HS-27A (cell line): ENCODE measurements at places on chromosomes 12 and 14.
A peak's percentile ranks its signal among the peaks of the same experiment; 100 is the strongest.

GRCh38 chr14:71399057-71399487 is 491.8 kb downstream of the PCNX1 start:
- no peak for DNase-seq

DNA sequence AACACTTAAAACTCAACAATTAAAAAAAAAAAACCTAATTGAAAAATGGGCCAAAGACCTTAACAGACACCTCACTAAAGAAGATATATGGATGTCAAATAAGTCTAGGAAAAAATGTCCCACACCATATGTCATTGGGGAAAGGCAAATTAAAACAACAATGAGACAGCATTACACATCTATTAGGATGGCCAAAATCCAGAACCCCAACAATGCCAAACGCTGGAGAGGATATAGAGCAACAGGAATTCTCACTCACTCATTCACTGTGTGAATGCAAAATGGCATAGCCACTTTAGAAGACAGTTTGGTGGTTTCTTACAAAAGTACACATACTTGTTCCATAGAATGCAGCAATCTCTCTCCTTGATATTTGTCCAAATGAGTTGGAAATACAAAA is 173.7 kb downstream of the SLC25A21 start:
- no peak for DNase-seq

DNA sequence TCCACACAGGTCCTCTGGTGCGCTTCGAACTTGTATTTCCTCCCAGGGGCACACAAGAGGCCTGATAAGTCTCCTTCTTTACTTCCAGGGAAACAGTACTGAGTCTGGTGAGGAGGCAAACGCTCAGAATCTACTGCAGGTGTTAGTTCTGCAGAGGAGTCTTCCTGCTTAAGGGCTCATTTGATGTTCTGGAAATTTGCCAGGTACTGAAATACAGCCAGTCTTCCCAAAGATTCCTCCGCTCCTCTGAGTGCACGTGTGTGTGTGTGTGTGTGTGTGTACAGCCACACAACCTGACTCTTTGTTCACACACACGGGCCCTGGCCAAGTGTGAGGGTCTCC is 92.0 kb downstream of the FBXL14 start:
- no peak for DNase-seq

- DNase-seq: no peak
These were observed 10.7 kb downstream of the PRH1 start for GRCh38 chr12:10873378-10873777.

- no peak for DNase-seq
These were observed 62.9 kb upstream of the VSX2 start for GRCh38 chr14:74176400-74176793.

DNA sequence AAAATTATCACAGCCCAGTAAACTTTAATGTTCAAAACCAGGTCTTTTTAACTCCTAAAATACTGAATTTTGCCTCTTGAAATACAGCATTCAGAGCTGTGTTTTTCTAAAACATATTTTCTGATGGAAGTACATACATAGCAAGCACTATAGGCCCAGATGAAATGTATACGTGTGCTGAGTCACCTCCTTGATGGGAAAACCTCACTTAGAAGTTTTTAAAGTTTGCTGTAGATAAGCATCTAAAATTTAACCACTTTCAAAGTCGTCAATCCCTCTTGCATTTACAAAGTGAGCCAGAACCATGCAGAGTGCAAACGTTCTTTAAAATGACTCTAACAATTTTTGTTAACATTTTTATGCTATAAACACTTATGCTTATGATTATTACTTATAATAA is 618.8 kb downstream of the RPS29 start:
- DNase-seq: no peak

DNA sequence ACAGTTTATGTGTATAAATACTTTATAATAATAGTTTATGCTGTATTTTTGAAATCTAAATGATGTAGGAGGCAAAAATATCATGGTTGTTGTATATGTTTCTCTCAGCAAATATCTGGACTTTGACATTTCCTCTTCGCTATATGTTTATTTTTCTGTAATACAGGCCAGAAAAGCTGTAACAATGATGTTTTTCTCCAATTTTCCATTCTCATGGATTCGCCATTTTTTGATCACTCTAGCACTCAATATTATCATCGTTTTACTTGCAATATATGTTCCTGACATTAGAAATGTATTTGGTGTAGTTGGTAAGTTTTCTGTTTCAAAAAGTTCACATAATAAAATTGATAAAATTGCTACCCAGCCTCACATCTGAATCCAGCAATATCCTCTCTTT is 70.6 kb downstream of the SLC38A6 start:
- no peak for DNase-seq

DNA sequence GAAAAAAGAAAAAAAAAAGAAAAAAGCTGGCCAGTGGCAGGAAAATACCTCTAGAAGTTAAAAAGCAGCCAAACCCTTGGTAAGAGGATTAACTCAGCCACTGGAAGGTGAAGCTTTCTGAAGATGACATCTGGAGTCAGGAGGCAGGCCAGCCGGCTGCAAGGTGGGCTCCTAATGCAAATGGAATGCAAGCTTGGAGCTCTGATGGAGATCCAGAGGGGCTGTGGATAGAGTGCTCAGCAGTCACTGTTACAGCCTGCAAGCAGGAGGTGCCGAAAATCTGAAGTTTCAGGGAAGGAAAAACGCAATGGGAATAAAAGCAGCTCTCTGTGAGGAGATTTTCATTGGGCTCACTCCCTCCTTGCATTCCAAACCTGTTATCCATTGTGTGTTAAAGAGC is 41.0 kb downstream of the GSC start:
- no peak for DNase-seq

- DNase-seq: no peak
These were observed 13.9 kb upstream of the TCP11L2 start for GRCh38 chr12:106288494-106289195.

DNA sequence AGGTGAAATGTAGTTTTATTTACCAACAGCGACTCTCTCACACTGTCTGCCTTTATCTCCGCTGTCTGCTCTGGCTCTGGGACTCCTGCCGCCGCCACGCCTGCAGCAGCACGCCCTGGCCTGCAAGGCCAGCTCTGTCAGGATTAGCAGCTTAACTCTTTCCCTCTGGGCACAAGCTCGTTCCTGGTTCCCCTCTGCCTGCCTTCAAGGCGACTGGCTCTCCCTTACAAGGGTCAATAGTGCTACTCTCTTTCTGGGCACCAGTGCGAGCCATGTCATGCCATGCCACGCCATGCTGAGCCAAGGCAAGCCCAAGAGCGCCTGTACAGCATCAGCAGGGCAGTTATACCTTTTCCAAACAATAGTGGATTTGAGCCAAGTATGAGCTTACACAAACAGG is 3.6 kb upstream of the CLEC2B start:
- DNase-seq: no peak

DNA sequence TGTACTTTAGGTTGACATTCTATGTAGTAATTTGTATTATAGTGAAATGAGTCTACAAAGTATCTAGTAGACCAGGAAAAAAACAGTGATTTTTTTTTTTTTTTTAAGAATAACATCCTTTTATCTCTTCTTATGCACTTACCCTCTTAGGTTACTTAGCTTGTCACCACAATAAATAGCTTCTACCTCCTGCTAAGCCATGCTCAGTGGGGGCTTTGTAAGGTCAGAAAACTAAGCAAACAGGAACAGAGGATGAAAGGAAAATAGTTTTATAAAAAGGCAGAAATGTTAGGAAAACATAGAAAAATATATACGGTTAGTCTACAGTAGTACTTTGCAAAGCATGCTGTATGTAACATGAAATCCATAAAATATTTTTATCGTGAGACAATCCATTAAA is 385.3 kb upstream of the ATXN7L3B start:
- DNase-seq: no peak

DNA sequence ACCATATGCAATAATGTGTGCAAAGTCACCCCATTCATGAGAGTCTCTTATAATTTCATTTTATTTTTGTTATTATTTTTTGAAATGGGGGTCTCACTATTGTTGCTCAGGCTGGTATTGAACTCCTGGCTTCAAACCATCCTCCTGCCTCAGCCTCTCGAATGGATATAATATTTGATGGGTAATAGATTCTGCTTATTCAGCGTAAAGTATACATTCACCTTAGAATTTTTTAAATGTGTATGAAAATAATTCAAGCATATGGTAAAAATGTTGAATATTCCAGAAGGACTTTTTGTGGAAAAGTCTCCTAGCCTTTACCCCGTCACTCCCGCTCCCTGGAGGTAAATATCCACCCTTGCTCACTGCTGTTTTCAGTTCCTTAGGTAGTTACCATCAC is 23.4 kb upstream of the SSPN start:
- no peak for DNase-seq

GRCh38 chr12:132478845-132479244 is 11.1 kb upstream of the FBRSL1 start:
- no peak for DNase-seq

- DNase-seq: no peak
These were observed 14.0 kb downstream of the CCER1 start for GRCh38 chr12:90940872-90941499.

DNA sequence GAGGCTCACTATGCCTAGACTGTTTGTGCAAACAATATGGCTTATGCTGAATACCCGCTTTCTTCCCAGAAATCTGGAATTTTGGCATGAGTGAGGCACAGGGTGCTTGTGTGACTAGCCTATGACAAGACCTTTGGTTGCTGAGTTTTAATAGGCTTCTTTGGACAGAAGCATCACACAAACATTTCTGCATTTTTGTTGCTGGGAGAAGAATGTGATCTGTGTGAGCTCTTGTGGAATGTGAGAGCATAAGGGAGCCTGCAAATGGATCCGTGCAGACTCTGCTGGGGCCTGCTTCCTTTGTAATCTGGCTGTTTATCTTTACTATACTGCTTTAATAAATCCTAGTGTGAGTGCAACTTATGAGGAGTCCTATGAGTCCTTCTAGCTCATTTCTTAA is 83.0 kb upstream of the ZDHHC17 start:
- peak; percentile 42 for DNase-seq

DNA sequence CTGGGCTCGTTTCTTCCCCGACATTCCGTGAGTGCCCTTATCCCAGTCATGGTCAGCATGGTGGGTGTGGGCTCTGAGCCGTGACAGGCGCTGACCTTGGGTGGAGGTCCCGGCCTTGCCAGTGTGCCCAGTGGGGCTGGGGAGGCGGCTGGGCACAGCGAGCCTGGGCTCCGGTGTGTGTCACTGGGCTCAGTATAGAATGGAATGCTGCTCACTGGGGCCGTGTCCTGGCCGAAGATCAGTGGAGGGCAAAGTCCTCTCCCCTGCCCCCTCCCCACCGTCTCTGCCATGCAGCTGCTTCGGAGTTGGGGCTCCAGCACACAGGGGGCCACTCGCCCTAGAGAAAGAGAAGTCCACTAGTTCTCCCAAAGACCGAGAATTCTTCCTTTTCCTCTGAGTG is 164.4 kb downstream of the TSPAN9 start:
- DNase-seq: no peak
